Fibroblast of the aortic adventitia (primary cell): ENCODE measurements at places on chromosomes 4 and X.

- no peak for DNase-seq
Observed at GRCh38 chr4:8905226-8905772, 33.7 kb upstream of the HMX1 start.

DNA sequence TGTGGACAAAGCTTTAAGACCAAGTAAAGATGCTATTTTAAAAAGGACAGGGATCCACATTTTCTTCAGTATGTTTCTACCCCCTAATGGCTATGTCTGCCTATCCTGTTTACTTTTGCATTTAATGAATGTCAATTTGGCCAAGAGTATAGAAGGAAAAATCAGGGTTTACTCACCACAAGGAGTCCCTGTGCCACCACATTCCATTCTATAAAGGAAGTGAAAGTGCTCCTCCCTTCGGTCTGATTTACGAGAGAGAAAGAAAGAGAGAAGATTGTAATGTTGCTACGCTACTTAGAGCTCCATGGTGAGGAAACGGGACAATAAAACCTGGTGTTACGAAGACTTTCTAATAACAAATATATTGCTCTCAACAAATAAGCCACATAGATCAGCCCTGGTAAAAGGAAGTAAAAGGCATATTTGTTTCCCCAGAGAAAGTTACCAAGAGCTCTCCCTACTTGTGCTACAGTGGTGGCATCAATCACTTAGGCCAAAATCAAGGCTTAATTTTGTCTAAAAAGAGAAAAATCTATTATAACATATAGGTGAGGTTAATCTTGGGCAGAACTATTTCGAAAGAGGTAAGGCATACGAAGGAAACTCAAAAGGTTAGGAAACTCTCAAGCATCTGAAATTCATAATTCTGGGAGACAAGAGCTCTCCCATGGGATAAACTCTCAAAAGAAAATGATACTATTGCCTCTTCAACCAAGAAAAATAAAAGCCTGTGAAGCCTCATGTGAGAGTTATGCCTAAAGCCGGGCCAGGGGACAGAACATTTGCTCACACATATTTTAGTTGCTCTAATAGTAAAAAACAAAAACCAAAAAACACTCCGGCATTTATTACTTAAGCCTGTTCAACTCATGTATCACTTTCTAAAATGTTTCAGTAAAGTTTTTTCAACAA, 29.5 kb downstream of the TAPT1 start:
- peak; percentile 82 for DNase-seq

DNA sequence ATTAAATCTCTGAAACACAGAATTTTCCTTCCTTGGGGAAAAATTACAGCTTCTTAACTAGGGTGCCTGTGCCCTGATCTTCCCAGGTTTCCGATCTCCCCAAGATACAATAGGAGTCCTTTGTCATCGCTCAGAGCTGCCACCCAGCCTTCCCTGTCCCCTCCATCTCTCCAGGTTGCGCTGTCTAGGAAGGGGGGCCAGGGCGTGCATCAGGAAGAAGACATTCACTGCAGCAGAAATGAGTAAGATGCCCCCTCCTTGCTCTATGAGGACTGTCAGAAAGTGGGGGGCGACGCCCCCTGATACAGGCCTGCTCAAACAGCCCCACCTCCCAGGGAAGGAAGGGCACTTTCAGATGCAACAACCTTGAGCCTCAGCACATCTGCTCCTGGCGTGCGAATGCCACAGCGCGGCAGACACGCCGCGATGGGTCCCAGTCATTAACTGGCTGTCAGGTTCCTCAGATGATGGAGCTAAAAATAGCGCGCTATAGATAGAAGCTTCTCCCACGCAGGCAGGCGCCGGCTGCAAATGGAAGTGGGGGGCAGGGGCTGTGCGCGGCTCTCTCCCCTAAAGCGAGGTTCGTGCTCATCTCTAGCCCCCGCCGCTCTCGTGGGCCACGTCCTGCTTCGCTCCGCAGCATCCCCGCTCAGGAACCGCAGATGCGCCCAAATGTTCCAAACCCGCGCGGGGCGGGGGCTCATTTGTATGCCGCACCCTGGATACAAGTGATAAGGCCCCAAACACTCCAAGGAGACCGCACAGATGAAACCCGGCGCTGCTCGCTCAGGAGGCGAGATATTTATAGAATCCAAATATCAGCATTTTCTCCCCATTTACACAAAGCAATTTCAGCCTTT, 57.6 kb upstream of the LGI2 start:
- DNase-seq = no peak

DNA sequence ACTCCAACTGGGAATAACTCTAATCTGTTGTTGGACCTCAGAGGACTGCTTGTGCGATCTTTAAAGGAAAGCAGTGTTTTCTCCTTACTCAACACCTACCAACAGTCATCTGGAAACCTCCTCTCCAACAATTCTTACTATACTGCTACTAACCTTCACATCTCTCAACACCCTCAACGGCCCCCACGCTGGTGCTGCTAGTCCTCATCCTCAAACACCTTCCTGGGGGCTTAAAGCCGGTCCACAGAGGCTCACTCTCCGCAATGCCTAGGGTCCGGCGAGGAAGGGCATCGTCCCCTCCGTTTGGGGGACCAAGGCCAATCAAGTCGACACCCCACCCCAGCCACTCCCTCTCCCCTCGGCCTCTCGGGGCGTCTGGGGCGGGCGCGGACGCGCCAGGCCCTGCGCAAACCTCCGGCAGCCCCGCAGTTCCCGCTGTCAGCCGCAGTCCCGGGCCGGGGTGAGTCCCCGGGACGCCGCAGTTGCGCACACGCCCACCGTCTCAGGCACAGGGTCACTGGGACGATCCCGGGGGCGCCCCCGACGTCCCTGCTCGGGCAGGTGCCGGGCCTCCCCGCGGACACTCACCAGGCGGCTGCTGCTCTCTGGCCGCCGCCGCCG, 418 bp downstream of the TAB3 start:
- DNase-seq = peak; percentile 11

DNA sequence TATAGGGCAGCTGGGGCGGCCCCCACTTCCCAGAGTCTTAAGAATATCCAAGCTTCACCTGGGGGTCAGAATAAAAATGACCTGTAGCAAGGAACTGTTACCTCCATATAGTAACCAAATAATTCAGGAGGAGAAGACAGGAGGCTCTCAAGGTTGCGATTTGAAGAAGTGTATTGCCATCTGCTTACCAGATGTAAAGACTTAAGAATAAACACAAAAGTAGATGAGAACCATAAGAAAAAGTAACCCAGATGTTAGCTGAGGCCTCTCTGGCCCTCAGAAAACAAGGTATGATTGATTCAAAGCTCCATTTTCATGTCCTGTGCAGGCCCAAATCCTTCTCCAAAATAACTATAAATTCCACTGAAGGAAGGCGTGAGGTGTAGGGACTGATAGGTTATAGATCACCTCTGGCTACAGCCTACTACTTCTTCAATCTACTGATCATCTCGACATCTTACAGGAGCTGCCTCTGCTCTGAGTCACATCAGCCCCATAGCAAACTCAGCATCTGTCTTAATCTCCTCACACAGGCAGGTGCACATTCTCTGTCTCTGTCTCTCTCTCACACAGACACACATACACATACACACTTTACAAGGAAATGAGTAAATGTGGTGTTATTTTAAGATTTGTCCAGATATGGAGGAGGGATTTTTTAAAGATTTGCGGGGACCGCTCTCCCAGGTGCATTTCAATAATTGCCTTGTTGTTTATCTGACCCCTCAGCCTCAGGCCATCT, 193.9 kb upstream of the EDNRA start:
- no peak for DNase-seq

GRCh38 chrX:386239-386767, 404 bp downstream of the PPP2R3B start:
- no peak for DNase-seq

- DNase-seq = no peak
Observed at GRCh38 chrX:7190157-7190556, 42.2 kb upstream of the PUDP start.

DNA sequence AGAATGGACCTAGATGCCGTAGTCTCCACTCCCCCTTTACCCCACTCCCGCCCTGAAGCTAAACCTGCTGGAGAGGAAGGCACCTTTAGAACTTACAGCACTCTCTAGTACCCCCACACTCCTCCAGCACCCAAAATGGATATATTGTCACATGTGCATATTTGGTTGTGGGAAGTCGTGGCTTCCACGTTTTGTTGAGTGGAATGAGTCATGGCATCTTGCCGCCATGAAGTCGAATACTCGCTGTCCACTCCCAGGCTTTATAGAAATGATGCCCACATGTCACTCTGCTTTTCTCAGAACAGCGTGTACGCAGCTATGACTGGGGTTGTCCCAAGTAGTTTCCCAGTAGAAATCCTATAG, 545 bp downstream of the ABCE1 start:
- DNase-seq = peak; percentile 43

GRCh38 chrX:147803948-147804347, 107.8 kb upstream of the FMR1 start:
- no peak for DNase-seq

GRCh38 chrX:150525061-150525919, 43.1 kb upstream of the MTM1 start:
- DNase-seq = no peak

GRCh38 chr4:37780444-37781130, 45.9 kb upstream of the PGM2 start:
- peak; percentile 33 for DNase-seq

GRCh38 chr4:13367244-13367643, 116.9 kb downstream of the RAB28 start:
- DNase-seq = no peak

DNA sequence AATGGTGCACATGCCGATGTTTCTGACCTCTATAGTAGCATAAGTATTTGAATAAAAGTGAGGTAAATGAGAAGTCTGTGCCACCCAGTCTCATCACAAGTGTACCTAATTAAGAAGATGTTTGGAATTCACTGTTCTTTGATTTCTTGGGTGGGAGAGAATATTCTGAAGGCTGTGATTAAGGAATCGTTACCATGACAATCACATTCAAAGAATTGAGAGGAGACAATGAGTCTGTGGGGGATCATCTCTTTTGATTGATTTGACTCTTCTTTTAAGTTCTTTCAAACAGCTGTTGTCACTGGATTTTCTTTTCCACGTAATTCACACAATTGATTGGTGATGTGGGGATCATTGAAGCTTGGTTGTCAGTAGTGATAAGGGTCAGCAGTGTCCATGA, 18.1 kb downstream of the FHL1 start:
- no peak for DNase-seq

DNA sequence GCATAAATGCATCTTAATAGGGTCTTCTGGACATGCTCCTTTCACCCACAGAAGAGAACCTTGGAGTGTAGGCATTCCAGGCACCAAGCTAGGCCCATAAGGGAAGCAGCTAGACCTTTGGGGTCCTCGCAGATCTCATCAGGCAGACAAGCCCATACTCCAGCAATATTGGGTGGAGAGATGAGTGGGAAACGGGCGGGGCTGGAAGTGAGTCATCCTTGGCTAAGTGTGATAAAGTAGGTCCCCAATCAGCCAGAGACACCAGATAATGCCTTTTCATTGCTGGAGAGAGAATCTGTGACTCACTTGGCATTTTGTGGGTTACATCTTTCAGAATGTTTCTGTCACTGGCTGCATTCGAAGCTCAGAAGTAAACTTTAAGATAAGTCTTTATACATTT, 133.3 kb upstream of the MBNL3 start:
- peak; percentile 57 for DNase-seq

DNA sequence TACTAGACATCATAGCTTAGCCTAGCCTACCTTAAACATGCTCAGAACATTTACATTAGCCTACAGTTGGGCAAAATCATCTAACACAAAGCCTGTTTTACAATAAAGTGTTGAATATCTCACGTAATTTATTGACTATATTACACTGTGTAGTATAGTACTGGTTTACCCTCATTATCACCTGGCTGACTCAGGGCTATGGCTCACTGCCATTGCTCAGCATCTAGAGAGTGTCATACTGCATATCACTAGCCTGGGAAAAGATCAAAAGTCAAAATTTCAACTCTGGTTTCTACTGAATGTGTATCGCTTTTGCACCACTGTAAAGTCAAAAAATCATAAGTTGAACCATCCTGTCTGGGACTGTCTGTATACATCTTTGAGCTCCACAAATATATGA, 78.6 kb downstream of the CEP44 start:
- no peak for DNase-seq

DNA sequence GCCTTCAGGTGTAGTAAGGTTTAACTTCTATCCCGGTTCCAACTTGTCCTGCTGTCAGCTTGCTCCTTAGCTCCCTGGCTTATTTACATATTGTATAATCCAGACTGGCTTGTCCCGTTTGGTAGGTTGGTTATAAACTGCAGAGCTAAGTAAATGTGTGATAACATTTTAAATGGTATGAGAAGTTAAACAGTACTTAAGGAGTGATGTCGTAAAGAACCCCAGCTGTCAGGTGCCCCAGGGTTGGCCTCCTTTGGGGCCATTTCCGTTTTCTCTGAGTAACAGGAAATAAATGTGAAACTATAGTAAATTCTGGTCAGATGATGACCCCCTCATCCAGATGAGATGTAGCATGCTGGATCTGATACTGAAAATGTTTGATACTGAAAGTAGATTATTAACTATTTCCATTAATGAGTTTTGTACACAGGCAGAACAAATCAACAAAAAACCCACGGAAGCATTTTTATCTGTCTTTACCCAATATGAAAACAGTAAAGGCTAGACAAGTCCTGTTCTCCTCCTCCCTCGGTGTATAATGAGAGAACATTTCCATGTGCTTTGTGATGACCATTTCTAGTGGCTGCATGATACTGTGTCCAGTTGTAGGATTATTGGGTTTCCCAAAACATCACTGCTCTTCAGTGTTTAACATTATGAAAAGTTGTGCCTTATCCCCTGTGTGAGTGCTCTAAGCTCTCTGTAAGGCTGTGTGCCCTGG, 22.4 kb downstream of the GAB1 start:
- DNase-seq = peak; percentile 72

DNA sequence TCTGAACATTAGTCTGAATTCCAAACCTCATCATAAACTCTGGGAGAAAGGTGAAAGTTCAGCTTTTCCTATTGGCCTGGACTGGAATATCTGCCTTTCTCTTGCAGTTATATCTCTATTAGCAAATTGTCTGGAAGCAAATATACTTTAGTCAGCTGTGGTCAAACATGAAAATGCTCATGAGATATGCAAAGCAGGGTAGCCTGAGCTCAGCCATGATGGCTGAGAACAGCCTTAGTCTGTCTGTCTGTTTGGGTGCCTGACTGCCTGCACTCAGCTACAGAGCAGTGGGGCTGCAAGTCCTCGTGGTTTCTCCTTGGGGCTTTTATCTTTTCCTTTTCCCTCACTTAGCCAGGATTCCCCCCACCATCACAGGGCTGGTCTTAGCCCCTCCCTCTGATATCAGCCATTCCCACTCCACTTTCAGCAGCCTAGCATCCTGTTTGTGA, 19.5 kb upstream of the PGRMC2 start:
- DNase-seq = no peak
